ENCODE measurements at places on chromosomes 3 and 15. TPM values are rescaled to one million over a fixed set of nuclear protein-coding genes. Genes with fewer than 3 reads are reported as not detected.

Gene TM4SF4
- not detected for total RNA-seq

Gene IL12A
- 0.74 TPM for total RNA-seq

Gene SOX2
- 72.0 TPM for total RNA-seq

Gene GREM1
- total RNA-seq: 8.1 TPM

Gene GOLGA6B
- total RNA-seq: not detected

Gene RGMA
- 16.2 TPM for total RNA-seq

Gene AMIGO3
- total RNA-seq: 0.25 TPM

Gene UBL7
- 16.5 TPM for total RNA-seq

Gene GATM
- 120 TPM for total RNA-seq

Gene CYP19A1
- 0.25 TPM for total RNA-seq

Gene ST3GAL6
- total RNA-seq: 13.0 TPM

Gene SLC2A2
- not detected for total RNA-seq

Gene GOLGA8T
- 0.49 TPM for total RNA-seq

Gene PDIA3
- total RNA-seq: 33.9 TPM

Gene CHDH
- 1.2 TPM for total RNA-seq

Gene MRAS
- total RNA-seq: 63.9 TPM

Gene CCDC13
- total RNA-seq: 2.7 TPM

Gene LTF
- 3.0 TPM for total RNA-seq

Gene TEX55
- total RNA-seq: not detected

Gene SYNM
- 14.0 TPM for total RNA-seq

Gene AGBL1
- total RNA-seq: 0.98 TPM

Gene NME9
- total RNA-seq: 3.9 TPM

Gene SH2D7
- not detected for total RNA-seq

Gene FBXL2
- 43.8 TPM for total RNA-seq

Gene DNASE1L3
- 0.74 TPM for total RNA-seq

Gene ZNF654
- 25.8 TPM for total RNA-seq

Gene SPG21
- total RNA-seq: 35.4 TPM

Gene CYP8B1
- total RNA-seq: not detected
